Colonic mucosa (tissue), 4 donors: ENCODE measurements at places on chromosomes 3 and 15. TPM values are rescaled to one million over a fixed set of nuclear protein-coding genes. Genes with fewer than 3 reads are reported as not detected.
A peak's percentile ranks its signal among the peaks of the same experiment; 100 is the strongest.

DNA sequence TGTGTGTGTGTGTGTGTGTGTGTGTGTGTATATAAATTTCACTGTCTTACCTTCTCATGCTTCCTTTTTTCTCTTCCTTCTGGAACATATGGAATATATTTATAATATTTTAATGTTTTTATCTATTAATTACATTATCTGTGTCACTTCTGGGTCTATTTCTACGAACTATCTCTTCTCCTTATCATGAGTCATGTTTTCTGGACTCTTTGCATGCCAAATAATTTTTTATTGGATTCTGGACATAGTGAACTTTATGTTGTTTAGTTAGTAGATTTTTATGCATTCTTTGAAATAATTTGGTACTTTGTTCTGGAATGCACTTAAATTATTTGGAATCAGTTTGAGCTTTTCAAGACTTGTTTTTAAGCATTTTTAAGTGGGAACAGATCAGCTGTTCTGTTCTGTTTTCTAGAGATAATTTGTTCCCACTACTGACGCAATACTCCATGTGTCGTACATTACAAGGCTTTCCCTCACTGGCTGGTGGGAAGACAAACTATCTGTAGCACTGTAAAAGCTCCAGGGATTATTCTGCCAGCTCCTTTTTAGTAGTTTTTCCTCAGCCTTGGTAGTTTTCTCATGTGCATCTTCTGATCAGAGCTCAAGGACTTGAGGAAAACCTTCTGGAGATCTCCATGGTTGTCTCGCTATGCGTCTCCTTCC, 302.0 kb downstream of the CLSTN2 start:
- DNase-seq: no peak

DNA sequence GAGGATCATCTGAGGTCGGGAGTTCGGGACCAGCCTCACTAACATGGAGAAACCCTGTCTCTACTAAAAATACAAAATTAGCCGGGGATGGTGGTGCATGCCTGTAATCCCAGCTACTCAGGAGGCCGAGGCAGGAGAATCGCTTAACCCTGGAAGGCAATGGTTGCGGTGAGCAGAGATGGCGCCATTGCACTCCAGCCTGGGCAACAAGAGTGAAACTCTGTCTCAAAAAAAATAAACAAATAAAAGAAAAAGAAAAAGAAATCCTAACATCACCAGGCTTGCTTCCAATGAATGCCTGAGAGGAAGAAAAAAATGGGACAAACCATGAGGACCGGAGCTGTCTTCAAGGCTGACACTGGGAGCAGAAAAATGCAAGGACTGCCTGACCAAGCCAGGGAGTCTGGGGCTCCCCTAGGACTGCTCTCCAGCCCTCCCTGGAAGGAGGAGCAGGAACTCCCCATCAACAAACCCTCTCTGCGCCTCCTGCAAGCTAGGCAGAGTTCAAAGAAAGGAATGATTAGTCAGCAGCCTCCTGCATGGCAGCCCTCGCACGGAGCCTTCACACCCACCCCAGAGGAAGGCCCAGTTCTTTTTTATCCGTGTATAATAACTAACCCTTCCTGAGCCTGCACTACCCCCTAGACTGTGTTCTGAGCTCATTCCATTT, 55.4 kb downstream of the NUP210 start:
- no peak for DNase-seq

DNA sequence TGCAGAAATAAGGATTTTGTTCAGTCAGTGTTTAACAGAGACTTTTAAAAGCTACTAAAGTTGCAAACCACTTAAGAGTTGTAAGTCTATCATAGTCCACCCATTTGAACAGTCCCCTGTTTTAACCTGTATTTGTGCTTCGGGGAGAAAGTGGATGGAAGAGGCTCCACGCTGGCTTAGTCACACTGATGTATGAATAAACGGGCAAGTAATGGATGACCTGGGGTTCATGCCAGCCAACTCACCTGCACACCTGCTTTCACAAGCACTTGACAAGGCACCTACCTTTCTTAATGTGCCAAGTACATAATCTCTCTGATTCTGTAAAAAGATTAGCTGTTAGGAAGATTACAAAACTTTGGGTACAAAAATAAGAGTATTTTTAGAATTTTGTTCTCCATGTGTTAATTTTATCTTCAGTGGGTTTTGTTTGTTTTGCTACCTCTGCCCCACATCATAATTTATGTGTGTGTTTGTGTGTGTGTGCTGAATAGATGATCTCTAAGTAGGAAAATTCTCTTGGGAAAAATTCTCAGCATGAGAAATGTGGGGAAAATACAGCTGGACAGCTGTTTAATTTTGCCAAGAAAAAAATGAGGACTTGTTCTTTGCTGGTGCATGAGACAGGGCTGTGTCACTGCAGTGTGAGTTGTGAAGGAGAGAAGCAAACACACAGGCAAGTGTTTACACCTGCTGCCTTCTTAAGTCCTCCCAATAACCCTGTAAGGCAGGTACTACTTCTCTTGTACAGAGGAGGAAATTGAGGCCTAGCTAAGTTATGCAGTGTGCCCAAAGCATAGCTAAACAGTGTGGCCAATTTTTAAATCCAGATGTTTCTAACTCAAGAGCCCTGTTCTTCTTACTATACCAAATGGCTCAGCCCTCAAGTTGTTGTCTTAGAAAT, 181.2 kb upstream of the IL12A start:
- no peak for DNase-seq

DNA sequence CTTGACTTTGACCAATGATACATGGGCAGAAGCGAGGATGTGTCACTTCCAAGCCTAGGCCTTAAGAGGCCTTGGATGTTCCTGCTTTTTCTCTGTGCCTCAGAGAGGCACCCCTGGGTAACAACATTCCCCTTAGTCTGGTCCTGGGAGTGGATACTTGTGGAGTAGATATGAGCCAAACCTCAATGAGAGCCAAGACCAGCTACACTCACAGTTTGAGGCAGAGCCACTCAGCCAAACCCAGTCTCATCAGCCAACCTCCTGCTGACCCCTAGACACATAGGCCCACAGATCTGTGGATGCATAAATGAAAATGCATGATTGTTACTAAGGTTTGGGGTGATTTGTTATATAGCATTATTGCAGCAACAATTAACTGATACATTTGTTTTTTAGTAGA, 114.2 kb downstream of the ZNF621 start:
- DNase-seq: no peak

DNA sequence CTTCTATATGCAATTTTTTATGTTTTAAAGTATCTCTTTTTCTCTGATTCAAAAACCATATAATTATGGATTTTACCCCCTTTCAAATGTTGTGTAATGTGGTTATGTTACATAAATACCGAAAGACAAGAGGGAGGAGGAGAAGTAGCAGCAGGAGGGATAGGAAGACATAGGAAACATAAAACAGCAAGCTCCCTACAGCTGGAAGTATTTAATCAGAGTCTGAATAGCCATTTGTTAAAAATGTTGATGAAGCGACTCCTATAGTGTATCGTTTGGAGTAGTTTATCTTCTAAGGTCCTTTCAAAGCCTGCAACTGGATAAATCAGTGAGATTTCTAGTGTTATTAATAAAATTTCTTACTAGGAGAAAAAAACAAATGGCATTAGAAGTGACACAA, 598.1 kb upstream of the GOLIM4 start:
- DNase-seq: no peak

DNA sequence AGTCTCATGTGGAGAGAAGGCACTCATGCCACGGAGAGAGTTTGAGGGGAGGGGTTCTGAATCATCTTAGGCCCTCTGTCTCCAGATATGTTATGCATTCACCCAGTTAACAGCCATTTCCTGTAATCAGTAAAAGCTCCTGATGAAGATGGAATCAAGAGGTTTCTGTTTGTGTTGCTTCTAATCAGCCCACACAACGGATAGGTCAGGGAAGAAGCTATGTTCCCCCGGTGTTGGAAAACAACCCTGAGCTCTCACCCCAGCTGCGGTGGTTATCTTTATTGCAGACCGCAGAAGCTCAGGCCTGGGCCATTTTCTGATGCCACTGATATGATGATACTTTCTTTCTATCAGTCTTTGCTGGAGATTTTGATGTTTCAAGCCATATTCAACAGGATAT, 338.5 kb upstream of the ONECUT1 start:
- no peak for DNase-seq

GRCh38 chr3:38374221-38374620, 27.6 kb downstream of the XYLB start:
- DNase-seq: no peak

GRCh38 chr15:83850015-83850414, 196.1 kb downstream of the ADAMTSL3 start:
- DNase-seq: no peak

- DNase-seq: no peak
These were observed 78.1 kb downstream of the LRRFIP2 start for GRCh38 chr3:37096288-37096687.

DNA sequence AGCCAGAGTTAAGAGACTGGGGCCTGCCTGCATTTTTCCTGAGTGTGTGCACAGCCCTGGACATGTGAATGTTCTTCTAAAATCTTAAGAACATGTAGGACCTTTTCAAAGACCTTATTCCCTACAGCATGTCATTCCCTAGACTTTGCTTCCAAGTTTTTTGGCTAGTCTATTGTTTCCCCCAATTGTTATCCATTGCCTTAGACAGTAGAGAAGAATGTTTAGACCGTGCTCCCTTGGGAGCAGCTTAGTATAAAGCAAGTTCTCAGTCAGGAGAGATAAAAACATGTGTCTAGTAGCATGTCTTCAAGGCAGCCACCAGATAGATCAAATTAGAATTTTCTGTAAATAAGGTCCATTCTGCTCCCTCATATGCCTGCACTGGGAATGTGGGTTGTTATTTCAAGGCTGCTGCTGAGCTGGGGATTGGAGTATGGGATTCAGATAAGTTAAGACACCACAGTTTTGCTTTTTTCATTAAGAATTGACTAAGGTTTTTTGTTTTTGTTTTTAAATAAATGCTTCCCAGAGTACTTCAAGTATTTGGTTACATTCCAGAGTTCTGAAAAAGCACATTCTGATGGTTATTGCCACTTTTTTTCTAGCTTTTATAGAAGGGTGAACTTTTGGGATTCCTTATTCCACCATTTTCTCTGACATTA, 246.7 kb downstream of the RORA start:
- DNase-seq: no peak

DNA sequence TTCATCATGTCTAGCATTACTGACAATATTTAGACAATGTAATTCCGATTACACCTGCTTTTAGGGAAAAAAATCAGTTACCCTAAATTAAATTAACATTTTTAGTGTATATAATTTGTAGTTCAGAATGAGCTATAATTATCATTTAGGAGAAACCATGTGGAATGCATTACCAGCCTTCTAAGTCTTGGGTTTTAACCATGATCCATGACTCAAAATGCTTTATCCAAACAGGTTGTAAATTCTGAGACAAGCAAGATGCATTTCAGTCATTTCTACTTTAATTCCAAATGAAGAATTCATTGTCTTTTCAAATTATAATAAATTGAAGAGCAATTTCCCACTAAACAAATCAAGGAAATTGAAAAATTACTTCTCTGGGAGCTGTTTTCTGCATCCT, 243.7 kb upstream of the LRIG1 start:
- no peak for DNase-seq

DNA sequence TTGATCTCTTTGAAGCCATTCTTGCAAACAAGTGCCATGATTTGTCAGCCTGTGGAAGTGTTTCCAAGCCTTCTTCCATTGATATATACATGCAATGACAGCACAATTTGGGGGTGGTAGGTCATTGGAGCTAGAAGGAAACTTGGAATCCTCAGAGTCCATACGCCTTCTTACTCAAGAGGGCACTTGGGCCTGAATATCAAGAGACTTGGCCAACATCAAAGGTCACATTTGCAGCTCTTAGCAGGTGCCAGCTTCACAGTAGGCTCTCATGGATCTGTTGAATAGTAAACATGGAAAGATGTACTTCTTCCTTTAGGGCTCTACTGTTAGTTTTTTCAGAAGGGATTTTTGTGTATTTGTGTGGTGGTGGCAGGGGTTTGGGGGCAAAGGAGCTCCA, 50.9 kb downstream of the RHCG start:
- no peak for DNase-seq

DNA sequence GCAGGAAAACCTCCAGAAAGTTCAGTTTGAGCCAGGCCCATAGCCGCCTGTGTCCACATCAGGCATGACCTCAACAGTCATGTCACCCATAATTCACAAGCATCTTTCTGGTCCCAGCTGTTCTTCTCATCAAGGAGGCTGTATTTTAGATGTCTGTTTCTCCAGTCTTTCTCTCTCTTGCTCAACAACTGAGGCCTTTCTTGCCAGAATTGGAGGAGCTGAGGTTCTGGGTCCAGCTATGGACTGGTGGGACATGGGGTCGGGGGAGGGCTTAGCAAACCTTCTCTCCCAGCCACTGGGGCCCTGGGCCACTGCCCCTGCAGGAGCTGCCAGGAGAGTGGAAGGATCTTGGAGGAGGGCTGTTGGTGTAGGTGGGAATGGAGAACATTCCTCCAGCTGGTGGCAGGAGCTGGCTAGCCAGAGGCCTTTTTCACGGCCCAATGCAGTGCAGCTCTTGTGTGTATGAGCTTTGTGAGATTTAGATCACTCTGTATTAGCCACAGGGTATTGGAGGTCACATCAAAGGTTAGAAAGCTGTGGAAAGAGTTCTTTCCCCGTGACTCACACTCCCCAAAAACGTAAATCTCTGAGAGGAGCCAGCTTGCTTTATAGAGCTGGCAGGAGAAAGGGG, 23.5 kb downstream of the MAGEF1 start:
- DNase-seq: no peak

GRCh38 chr3:161975201-161975600, 478.6 kb downstream of the OTOL1 start:
- no peak for DNase-seq

GRCh38 chr3:24492971-24493551, 1.6 kb downstream of the THRB start:
- DNase-seq: no peak

DNA sequence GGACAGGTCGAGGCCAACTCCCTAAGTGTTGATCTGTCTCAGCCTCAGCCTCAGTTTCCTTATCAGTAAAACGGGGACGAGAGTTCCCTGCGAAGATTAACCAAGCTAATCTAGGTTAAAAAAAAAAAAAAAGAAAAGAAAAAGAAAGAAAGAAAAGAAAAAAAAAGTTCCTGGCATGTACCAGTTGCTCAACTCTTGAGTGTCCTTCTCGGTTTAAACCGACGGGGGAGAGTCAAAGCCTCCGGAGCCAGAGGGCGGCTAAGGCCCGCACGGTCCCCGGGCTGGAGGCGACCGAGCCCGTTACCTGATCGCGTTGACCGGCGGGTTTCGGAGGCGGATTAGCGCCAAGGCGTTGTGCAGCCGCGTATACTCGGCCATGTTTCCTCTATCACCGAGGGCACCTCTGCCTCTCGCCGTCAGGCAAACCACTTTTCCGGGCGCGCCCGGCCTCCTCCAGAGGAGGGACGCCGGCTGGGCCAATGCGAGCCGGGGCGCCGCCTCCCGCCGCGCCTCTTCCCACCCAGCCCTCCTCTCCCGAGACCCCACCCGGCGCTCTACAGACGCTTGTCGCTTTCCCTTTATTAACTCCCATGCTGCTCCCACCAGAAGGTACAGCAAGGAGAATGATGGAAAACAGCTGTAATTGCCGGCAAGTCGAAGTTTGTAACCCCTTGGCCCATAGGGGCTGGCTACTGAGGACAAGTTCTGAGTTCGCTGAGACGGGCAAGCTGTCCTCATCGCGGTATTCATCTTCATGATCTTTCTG, at the start of gene EHHADH:
TSS of gene EHHADH (minus strand) at position 405 of the 766 bp plus-strand sequence. CDS start at position 378, 27 bp downstream.
- peak; percentile 89 for DNase-seq

NANOGP8 gene
- not detected for total RNA-seq

ANKUB1 gene
- total RNA-seq: not detected

ARPIN gene
- total RNA-seq: 36.7 TPM
